Activated CD4-positive, alpha-beta T cell treated with anti-CD3 and anti-CD28 coated beads, Interleukin-2, amount 10 ng/mL, durations not matched to agents 7 days and 5 days (primary cell): ENCODE measurements at places on chromosomes 4 and X.

DNA sequence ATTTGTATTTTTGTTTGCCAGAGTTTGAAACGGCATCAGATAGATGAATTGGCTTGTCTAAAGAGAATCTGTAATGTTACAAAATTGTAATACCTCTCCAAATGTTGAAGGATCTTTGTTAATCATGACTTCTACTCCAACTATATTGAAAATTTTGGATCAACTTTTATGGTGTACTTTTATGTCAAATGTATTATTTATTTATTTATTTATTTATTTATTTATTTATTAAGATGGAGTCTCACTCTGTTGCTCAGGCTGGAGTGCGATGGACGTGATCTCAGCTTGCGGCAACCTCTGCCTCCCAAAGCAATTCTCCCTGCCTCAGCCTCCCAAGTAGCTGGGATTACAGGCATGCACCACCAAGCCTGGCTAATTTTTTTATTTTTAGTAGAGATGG is 36.0 kb downstream of the RPA4 start:
- no peak for DNase-seq

- DNase-seq, result no peak
These were observed 309.5 kb upstream of the CPXCR1 start for GRCh38 chrX:88437563-88437962.

- DNase-seq, result no peak
These were observed 36.1 kb downstream of the PHOX2B start for GRCh38 chr4:41712425-41712824.

DNA sequence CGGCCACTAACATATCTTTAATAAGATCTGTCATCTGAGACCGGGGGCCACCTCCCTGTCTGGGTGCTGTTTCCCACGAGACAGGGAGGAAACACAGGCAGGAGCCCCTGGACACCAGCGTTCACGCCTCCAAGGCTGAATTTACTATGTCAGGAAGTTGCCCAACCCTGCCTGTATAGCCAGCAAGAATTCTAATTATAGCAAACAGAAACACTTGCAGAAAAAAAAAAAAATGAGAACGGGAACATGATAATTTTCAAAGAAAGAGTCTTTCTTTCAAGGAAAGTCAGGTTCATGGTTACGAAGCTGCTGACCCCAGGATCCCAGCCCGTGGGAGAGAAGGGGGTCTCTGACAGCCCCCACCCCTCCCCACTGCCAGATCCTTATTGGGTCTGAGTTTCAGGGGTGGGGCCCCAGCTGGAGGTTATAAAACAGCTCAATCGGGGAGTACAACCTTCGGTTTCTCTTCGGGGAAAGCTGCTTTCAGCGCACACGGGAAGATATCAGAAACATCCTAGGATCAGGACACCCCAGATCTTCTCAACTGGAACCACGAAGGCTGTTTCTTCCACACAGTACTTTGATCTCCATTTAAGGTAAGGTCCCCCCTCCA is at the start of gene IL3RA:
Gene IL3RA, plus strand, starts transcription at position 455 of the 613 bp plus-strand sequence. CDS start 4,981 bp downstream, outside the sequence.
- DNase-seq, result peak; percentile 34

- DNase-seq, result no peak
These were observed 13.1 kb downstream of the SLC25A5 start for GRCh38 chrX:119481323-119481801.

DNA sequence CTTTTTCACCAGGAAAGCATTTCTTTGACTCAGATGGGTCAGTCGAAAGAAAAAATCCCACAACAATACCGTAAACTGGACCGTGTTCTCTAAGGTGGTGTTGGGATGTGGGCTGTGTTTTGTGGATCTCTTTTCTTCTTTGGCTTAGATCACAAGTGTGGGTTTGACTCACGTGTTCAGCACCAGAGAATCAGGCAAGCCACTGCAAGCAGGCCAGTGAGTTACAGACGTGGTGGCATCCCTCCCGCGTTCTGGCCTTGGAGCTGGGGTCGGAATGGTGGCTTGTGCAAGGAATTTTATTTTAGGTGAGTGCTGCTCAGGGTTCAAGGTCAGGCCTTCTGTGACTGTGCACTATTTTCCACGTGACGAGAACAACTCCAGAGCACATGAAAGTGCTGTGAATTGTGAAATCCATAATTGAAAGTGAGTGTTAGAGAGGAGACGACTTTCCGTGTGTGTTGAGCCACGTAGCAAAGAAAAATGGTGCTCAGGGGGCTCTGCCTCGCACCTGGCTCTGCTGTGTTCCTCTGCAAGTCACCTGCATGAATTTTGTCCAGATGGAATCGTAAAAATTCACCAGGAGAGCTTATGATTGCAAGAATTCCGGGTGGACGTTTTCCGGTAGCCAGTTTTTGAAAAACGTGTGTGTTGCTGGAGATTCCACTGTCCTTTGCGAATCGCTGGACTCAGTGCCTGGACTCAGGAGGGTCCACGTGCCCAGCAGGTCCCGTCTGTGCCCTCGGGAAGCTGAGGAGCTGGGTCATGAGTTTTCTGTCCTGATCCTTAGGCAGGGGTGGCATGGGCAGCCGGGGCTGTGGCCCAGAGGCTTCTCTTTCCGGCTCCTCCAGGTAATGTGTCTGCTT is 33.6 kb upstream of the HGFAC start:
- no peak for DNase-seq

DNA sequence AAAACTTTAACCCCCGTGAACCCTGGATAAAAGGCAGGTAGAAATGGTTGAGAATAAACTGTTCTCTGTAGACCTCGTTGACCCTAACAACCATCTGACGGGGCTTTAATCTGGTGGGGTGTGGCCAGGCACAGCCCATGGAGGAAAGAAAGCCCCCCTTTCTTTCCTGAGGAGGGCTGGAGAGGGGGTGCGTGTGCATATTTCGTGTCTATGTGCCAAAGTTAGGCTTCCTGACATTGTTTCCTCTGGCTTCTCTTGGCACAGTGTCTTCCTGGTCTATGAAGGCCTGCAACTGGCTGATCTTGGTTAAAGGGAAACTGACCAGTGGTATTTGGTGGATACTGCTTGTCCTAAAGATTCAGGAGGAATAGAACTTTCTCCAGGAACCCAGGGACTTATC is 97.1 kb downstream of the MGST2 start:
- no peak for DNase-seq

DNA sequence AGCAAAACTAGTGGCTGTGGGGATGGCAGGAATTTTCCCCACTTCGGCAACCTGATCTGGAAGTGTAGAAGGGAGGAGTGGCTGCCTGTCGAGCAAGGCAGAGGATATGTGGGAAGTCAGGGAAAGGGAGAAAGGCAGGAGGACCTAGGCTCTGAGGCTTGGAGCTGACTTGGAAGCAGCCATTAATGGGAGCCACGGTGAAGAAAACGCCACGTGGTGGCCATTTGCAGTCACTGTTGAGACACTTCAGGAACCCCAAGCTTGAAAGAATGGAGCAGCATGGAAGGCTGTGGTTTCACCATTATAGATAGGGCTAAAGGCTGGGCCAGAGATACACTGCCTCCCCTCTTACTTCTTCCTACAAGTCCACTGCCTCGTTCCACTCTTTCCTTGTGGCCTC is 41.8 kb upstream of the MAML3 start:
- no peak for DNase-seq

DNA sequence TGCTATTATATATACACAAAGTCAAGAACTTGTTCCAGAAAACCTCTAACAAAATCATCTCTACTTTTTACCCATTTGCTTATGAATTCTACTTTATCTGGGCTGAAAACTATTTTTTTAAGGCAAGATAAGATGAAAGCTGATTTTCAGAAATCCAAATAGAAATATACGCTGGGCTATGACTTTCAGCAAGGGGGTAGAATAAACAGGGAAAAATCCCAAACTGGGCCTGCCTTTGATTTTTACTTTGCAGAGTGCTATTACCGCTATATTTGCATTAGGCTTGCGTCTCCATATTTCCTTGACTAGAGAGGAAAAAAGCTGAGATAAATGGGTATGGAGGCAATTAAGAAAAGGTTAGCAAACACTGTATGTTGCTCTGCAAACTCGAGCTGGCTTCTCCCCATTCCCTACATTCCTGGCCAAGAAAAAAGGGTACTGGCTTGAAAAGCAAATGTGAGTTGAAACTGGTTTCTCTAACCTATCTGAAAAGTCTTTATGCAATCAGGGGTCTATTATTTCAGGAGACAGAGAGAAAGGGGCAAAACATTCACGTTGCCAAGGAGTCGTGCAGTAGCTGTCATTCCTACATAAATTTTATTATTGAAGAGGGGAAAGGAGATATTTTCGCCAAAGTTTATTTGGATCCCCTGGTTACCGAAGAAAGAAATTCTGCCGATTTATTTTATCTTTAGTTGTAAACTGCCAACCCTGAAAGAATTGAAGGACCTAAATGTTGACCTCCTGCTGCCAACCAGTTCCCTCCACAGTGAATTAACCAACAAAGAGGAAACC is 2.2 kb downstream of the TMEM47 start:
- DNase-seq, result no peak

GRCh38 chr4:25908491-25908901 is 5.5 kb upstream of the SMIM20 start:
- no peak for DNase-seq

DNA sequence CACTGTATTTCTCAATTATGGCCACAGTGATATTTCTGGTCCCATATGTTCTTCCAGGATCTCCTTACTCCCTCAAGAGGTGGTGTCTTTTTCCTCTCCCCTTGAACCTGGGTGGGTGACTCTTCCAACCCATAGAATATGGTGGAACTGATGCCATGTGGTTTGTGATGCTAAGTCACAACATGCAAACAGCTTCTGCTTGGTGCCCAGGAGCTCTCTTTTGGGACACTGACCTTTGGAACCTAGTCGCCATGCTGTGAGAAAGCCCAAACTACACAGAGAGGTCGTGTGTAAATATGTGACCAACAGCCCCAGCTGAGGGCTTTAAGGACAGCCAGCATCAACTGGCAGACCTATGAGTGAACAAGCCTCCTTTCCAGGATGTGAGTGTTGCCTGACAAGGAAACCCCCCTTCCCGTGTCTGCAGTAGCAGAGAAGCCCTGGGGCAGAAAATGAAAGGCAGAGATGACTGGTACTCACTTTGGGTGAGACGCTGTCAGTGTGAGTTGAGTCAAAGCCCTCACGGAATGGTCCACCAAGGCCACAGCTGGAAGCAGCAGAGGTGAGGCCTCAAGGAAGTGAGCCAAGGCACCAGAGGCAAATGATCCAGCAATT is 223.4 kb downstream of the BCOR start:
- DNase-seq, result peak; percentile 45

DNA sequence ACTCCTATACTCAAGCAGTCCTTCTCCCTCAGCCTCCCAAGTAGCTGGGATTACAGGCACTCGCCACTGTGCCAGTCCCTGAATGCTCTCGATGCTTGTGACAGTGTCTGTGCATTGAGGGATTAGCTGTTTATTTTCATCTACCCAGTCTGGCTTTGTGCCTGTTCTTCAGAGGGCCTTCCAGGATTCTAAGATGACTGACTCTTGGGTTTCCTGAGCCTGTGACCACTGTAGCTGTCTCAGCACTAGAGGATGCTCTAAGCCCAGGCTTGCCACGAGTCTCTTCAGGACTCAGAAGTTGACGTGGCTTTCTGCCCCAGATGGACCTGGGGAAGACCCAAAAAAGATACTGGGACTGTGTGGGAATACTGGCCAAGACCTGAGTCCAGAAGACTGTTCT is 201.4 kb downstream of the ARHGAP10 start:
- no peak for DNase-seq

GRCh38 chr4:11487139-11487538 is 58.4 kb upstream of the HS3ST1 start:
- DNase-seq, result no peak

DNA sequence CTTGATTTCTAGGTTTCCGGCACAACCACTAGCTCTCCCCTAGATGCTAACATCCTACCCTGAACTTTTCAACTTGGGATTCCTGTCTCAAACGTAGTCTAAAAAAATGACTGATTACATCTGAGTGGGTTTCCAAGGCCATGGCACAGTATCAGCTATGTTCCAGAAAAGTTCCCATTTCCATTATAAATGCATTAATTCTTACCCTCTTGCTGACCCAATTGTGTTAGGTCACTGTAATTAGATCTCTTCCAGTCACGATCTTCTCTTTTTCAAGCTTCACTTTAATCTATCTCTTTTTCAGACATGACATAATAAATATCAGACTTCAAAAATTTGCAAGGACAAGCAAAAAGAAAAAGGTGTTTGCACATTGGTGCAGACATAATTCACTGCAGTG is 50.6 kb upstream of the PDE5A start:
- DNase-seq, result no peak

DNA sequence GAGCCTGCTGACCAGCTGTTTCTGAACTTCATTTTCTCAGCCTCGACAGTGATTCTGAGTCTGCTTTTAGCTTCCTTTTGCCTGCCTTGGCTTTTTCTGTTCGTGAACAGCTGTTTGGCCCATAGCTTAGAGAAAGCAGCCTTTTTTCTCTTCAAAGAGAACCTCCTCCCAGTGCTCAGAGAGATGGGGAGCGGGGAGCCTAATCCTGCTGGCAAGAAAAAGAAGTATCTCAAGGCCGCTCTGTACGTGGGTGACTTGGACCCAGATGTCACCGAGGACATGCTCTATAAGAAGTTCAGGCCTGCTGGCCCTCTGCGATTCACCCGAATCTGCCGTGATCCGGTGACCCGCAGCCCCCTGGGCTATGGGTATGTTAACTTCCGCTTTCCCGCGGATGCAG is 756 bp downstream of the PABPC5 start:
- no peak for DNase-seq

DNA sequence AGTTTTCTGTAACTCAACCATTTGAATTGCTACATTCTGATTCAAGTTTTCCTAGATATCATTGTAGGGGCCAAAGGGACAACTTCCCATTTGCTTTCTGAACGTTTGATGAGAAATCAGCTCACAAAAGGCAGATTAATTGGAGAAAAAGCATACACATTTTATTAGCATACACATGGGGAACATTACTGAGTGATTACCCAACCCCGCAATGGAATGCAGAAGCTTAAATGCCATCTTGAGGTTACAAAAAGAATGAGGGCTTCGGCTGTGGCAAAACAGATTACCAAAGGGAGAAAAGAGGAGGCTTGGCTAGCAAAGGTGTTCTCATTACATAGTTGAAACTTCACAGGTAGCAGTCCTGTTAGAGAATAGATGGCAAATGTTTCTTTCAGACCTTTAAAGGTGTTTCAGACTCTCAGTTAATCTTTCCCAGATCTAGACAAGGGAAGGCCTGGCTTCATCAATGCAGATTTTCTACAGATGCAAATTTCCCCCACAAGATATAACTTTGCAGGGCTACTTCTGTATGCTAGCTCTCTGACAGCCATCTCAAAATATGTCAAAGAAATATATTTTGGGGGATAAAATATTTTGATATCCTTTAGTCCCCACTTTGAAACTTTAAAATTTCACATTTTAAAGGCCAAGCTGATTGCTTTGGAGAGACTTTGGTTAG is 26.5 kb upstream of the HERC6 start:
- no peak for DNase-seq

GRCh38 chr4:16417198-16417597 is 190.9 kb upstream of the TAPT1 start:
- DNase-seq, result no peak
